ENCODE measurements at places on chromosomes 5 and 9.

DNA sequence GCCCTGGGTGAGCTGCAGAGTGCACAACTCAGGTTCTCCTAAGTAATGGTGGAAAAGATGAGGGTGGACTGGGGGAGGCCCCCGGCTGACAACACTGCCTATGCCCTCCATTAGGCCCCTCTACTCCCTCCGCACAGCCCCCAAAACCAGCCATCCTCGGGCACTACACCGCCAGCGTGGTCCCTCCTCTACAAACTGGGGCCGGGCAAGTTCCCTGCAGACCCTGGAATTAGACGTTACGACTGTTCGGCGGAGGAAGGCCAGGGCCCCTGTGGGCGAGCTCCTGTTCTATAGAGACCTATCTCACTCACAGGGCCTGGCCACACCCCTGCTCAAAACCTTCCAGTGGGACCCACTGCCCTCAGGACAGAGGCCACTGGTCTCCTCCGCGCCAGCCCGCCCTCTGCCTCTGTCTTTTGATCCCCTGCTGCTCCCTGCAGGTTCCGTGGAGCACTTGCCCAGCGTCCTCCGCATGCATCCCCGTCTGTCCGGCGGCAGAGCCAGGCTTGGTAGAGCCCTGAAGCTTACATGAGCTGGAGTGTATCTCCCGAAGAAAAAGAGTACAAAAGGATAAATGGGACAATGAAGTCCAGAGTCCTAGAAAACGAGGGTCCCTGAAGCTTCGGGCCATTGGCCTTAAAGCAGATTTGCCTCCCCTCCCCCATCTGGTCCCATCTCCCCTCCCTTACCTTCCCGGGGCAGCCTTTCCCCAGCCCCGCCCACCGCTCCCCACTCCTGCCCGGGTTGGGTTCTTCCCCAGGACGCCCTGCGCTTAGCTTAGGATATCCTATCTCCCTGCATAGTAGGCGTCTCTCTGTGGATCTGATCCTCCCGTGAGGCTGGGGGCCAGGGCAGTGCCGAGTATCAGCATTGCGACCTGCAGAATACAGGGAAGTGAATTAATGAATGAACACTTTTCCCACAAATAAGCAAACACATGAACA, 71.3 kb downstream of the HRH2 start:
- no peak for DNase-seq

DNA sequence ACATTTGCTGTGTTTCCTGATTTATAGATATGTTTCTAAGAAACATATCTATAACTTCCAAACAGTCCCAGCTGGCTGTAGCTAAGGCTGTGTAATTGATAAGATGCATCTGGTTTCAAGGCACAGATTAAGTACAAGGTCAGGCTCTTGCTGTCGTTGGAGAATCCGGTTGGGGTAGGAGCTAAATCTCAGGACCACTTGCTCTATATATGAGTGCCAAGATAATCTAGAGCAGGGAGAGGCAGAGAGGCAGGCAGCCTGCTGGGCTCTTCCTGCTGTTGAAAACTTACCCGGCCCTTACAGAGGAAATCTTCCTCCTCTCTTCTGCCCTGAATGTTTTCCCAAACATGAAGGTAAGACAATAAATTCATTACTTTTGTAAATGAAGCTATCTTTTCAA, at the start of gene C7:
C7 (plus strand) TSS at position 234 of the 400 bp plus-strand sequence; CDS start at position 348, 114 bp downstream.
- no peak for DNase-seq

GRCh38 chr9:109966643-109967368, 186.8 kb downstream of the PALM2AKAP2 start:
- no peak for DNase-seq

DNA sequence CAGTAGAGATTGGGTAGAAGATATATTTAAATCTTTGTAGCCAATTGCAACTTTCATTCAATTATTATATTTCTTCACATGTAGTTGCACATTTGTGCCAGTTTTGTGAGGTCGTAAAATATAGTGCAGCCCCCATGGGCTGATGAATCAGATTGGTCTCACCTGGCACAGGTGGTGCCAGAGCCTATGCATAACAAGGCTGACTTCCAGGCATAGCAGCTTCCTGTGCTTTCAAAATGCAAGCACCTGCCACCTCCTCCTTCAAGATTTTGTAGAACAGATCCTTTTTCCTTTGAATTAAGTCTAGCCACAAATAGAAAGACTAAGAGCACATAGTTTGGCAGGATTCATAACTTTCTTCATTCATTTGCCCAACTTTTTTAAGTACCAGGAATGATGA, 87.1 kb downstream of the STARD4 start:
- no peak for DNase-seq

- no peak for DNase-seq
These were observed 89.7 kb upstream of the EQTN start for GRCh38 chr9:27386571-27387091.

DNA sequence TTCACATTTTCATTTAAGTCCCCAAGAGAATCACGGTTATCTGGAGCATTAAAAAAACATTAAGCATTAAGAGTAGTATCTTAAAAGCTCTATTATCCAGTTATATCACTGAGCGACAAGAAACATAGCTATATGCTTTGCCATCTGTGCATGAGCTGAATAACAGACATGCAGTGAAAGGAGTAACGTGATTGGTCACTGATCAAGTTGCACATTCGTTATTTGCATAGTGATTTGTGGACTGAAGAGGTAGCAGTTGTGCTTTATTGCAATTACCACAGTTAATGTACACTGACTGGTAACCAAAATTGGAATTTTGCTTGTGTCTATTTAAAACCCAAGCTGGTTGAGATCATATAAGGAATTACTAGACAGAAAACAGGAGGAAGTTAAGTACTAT, 107.4 kb downstream of the MCTP1 start:
- no peak for DNase-seq

DNA sequence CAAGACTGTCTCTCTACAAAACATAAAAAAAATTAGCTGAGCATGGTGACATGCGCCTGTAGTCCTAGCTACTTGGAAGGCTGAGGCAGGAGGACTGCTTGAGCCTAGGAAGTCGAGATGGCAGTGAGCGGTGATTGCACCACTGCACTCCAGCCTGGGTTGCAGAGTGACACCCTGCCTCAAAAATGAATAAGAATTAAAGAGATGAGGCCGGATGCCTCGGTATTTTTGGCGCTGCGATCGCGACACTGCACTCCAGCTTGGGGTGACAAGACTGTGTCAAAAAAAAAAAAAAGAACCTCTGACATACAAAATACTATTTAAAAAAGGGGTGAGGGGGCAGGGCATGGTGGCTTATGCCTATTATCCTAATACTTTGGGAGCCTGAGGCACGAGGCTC, 7.3 kb downstream of the GPBP1 start:
- peak; percentile 31 for DNase-seq

GRCh38 chr5:23740029-23740428, 232.6 kb downstream of the PRDM9 start:
- no peak for DNase-seq

DNA sequence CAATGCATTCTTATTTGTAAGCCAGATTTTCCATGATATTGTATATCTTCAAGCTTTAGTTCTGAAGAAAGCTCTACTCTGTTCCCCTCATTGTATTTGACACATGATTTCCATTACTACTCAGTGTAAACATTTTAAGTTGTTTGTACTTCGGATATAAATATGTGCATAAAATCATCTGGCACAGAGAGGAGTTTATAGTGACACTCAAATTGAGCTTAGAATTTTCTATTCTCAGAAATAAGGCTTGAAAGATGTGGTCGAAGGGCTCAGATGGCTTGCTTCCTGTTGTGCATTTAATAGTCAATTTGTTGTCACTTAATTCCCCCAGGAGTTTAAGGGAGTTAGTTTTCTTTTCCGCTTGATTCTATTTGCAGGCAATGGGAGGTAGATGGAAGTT, 88.8 kb downstream of the PPIC start:
- DNase-seq = no peak

GRCh38 chr9:112496074-112496722, 9.6 kb downstream of the KIAA1958 start:
- no peak for DNase-seq

DNA sequence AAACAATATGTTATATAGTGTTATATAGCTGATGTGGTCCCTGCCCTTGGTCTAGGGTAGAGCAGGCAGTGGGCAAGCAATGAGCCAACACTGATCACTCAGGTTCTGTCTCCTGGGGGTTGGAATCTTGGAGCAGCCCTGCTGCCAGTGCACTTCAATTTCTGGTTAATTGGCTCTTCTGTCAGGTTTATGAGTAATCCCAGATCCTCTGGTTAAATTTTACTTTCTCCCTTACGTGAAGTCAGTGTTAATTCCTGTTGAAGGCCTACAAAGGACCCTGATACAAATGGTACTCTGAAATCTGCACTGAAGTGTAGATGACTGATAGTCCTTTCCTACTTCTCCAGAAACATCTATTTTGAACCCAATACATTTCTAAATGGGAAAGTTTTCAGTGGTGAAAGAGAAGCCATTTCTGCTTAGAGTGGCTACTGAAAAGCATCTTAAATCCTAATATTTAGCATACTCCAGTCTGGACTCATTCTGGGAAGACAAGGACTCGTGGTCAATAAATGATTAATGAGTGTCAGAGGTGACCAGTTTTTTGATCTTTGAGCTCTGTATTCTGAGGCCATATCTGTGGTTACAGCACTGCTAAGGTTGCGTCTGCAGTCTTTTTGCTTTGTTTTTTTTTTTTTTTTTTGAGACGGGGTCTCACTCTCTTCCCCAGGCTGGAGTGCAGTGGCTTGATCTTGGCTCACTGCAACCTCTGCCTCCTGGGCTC, 442.4 kb downstream of the KIF4B start:
- DNase-seq = no peak

- DNase-seq = no peak
These were observed 299.8 kb downstream of the TLE1 start for GRCh38 chr9:81389569-81389993.

DNA sequence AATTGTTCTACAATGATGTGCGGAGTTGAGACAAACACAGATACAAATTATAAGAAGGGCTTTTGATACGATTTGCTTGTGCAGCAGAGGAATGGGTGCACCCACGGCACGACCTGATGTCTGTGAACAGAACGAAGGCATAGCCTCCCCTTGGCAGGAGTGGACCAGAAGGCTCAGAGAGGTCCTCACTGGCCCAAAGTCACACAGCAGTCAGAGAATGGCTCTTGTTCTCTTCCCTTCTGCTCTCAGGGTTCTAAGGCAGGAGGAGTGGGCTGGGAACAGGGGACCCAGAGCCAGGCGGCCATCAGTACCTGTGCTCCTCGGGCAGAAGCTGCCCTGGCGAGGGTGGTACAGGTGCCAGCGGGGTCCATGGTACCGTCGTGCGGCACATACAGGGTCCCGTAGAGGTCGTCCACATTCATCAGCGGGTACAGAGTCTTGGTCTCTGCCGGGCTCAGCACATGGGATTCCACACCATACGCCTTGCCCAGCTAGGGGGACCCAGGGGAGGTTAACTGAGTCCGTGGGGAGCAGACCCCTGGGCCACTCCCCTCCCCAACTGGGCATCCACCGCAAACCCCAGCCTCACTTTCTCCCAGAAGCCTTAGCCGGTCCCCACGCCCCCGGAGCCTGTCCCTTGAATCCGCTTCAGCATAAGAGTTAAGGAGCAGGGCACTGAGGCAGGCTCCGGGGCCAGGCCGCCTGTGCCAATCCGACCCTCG, 7.0 kb downstream of the SARDH start:
- no peak for DNase-seq

DNA sequence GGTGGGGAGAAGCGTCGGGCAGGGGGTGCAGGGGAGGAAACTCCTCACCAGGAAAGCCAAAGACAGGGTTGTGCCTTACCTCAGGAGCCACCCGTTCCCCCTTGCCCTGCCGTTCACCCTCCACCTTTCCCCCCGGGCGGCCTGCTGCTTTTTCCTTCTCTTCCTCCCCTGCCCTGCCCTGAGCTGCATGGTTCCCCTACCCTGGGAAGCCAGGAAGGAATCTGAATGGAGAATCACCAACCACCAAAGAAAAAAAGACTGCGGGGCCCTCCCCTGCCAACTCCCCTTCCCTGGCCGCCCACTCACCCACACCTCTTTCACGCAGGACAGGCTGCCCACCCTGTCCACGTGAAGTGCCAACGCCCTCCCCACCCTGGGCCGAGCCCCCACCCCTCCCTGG, 820 bp upstream of the NFX1 start:
- no peak for DNase-seq

- DNase-seq = no peak
These were observed 91.1 kb downstream of the BRINP1 start for GRCh38 chr9:119278171-119278570.

- no peak for DNase-seq
These were observed 4.0 kb upstream of the BARHL1 start for GRCh38 chr9:132578367-132578932.

DNA sequence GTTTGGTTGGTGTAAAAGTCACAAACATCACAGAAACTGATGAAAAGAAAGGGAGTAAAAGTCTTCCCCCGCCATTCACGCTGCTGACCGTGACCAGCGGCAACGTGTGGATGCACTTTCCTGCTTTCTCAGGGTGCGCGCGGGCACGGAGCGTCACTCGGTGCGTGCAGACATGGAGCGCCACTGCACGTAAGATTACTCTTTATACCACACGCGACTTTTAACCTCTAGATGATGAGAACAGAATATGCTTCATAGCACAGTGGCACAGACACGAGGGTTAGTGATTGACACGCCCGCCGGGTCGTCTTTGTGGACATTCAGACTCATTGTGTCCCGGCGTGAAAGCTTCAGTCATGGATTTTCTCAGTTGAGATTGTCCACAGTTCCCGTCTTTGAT, 15.7 kb downstream of the CEP72 start:
- no peak for DNase-seq

GRCh38 chr9:77224746-77225312, 47.5 kb downstream of the VPS13A start:
- no peak for DNase-seq

DNA sequence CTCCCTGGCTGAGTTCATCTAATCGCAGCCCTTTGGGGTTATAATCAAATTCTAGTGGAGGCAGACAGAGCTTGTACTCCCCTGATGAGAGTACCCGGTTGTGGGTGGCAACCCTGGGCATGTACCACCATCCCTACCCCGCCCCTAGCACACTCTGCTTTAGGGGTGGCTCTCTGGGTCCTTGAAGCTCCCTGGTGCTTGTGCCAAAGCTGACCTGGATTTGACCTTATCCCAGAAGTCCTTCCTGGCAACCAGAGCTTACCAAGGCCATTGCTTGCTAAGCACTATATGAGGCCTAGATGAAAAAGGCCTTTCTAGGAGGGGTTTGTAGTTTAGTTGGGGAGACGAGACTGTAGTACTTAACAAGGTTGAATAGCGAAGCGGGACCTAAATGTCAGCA, 72.2 kb downstream of the RGS3 start:
- DNase-seq = no peak

DNA sequence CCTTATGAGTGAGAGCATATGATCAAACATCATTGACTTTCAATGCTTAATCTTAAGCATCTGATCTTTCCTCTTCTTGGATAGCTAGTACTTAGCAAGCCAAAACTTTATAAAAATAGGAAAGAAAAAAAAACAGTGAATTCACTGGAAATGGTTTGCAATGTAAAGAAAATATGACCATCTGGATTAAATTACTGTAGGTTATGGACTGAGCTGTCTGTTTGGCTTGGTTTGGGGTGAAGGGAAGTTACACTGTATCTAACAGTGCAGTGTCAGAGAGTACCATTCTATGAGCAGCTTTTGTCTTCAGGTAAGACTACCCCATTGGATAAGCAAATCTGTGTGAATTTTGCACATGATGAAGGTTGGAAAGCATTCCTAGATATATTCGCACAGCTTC, 151.4 kb downstream of the TLE1 start:
- no peak for DNase-seq
